ENCODE measurements at places on chromosomes 4 and X. TPM values are rescaled to one million over a fixed set of nuclear protein-coding genes. Genes with fewer than 3 reads are reported as not detected.

The MAGEA12 gene
- not detected for total RNA-seq

DNA sequence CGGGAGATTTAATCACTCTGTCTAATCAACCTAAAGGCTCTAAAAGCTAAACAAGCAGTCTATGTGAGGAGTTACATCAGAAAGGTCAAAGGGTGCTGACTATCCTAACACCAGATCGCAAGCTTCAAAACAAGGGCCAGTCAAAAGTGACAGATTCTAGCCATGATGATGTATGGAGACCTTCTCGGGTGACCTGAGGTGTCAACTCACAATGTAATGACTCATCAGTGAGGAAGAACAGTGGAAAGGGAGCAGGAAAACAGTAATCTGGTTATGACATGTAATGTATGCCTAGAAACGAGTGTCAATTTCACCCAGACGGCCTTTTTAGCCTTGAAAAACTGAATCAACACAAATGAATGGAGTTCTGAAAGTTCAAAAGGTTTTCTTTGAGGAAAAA lies 375.3 kb downstream of the IDS start:
- H3K4me1 ChIP-seq = no peaks in the 10 kb centered on the region
- no peak overlapping the region for H3K27ac ChIP-seq
- no peak for DNase-seq
- H3K36me3 ChIP-seq = no peaks in the 10 kb centered on the region

- H3K27ac ChIP-seq = no peak overlapping the region
- H3K4me3 ChIP-seq = no peak overlapping the region
- DNase-seq = no peak
- H3K27me3 ChIP-seq = peaks cover 2% of the 10 kb centered on the region
- no peaks in the 10 kb centered on the region for H3K36me3 ChIP-seq
Observed at GRCh38 chr4:38213083-38213805, 253.0 kb downstream of the PTTG2 start.

- no peaks in the 10 kb centered on the region for H3K27me3 ChIP-seq
- no peak overlapping the region for H3K27ac ChIP-seq
- H3K4me1 ChIP-seq = no peaks in the 10 kb centered on the region
- no peak overlapping the region for H3K4me3 ChIP-seq
Observed at GRCh38 chr4:108255203-108255747, 86.5 kb upstream of the LEF1 start.

DNA sequence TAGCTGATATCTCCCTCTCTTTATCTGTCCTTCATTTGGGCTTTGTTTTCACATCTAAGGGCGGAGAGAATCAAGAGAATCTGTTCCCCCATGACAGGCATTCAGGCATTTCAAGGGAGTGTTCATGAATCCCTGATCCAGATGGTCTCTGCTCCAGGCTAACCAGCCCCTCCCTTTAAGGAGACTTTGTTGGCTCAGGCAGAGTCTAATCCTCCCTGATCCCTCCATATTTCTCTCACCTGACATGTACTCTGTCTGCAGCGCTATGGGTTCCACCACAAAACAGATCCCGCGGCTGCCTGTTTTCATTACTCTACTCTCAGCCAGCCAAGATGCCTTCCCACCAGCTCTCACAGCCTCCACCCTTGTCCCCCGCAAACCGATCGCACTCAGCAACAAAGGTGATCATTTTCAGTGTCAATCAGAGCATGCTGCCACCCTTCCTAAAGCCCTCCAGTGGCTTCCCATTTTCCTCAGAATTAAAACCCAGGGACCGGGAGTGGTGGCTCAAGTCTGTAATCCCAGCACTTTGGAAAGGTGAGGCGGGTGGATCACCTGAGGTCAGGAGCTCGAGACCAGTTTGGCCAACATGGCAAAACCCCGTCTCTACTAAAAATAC lies 30.3 kb upstream of the SLC2A9 start:
- H3K27ac ChIP-seq = no peak overlapping the region
- DNase-seq = no peak
- H3K27me3 ChIP-seq = no peaks in the 10 kb centered on the region
- peaks cover 3% of the 10 kb centered on the region for H3K36me3 ChIP-seq
- peaks cover 19% of the 10 kb centered on the region for H3K4me1 ChIP-seq

DNA sequence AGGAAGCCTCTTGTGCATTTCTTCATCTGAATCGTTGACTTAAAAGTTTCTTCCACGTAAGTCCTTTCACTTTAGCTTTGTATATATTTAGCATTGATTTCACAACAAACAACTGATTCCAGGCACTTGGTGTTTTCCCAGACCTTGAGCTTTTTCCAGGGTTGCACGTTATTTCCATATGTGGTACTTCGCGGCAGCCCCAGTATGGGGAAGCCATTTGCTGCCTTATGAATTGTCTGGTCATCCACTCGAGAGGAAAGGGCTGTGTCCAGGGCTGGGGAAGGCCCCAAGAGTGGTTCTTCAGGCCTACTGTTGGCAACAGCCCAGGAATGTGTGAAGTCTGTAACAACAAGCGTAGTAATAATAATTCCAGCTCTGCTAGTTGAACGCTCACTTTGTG lies 2.8 kb upstream of the TLR8 start:
- H3K27ac ChIP-seq = no peak overlapping the region
- no peak overlapping the region for H3K4me3 ChIP-seq
- H3K36me3 ChIP-seq = no peaks in the 10 kb centered on the region
- H3K4me1 ChIP-seq = peaks cover 3% of the 10 kb centered on the region

DNA sequence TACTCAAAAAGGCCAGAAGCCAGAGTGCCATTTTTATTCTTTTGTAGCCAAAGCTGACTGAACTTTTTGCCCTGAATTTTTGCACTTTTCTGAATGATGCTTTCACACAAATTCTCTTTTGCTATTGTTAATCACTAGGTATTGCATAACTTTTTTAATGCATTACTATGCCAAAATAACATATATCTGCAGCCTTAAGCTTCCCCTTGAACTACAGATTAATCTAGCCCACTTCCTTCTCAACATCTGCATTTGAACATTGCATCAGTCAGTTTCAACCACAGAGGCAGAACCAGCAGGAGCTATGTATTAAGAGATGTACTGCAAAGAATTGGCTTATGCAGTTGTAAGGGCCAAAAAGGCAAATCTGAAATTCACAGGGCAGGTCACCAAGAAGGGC lies 197.6 kb upstream of the GYPA start:
- no peaks in the 10 kb centered on the region for H3K36me3 ChIP-seq
- H3K4me1 ChIP-seq = peaks cover 4% of the 10 kb centered on the region
- no peak overlapping the region for H3K4me3 ChIP-seq
- no peaks in the 10 kb centered on the region for H3K27me3 ChIP-seq

The ERAS gene
- total RNA-seq = not detected

DNA sequence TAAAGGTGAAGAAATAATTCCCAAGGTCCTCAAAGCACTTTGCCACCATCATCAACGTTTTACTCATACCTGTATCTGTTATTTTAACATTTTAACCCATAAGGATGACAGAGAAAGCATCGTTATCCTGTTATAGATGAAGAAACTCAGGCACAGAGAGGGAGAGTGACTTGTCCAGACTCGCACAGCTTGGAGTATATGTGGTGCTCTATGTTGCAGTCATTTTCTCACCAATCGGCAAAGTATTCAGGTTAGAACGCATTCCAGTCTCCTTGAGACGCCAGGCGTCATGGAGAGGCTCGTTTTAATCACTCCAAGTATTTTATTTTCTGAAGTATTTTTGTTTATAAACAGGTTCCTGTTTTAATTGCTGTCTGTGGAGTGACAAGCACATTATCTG lies 73.5 kb downstream of the IRF2 start:
- no peak for DNase-seq
- peaks cover 45% of the 10 kb centered on the region for H3K4me1 ChIP-seq
- H3K4me3 ChIP-seq = no peak overlapping the region

DNA sequence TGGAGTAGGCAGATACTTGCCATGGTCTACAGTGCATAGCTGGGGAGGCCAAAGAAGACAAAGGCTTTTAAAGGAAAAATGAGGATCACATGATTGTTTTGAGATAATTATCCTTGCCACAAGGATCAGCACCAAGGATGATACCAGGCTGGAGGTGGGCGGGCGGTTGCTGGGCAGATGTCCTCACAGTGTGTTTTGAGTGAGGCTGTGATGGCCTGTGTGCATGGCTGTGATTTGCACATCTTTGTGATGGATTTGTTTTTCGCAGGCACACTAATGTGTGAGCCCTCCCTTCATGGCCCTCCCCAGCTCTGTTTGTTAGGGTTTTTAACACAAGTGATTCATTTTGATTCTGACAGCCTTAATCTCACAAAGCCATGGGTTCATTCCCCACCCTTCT lies 46.8 kb downstream of the RGS12 start:
- H3K4me3 ChIP-seq = no peak overlapping the region
- no peak overlapping the region for H3K27ac ChIP-seq
- H3K27me3 ChIP-seq = peaks cover 4% of the 10 kb centered on the region
- no peak for DNase-seq
- H3K36me3 ChIP-seq = no peaks in the 10 kb centered on the region

GRCh38 chr4:148196164-148196563 lies 246.1 kb downstream of the NR3C2 start:
- no peaks in the 10 kb centered on the region for H3K4me1 ChIP-seq
- no peaks in the 10 kb centered on the region for H3K36me3 ChIP-seq
- H3K27me3 ChIP-seq = no peaks in the 10 kb centered on the region

The ZNF732 gene
- not detected for total RNA-seq

The GABRA4 gene
- total RNA-seq = not detected

The SLC4A4 gene
- total RNA-seq = 2.3 TPM

DNA sequence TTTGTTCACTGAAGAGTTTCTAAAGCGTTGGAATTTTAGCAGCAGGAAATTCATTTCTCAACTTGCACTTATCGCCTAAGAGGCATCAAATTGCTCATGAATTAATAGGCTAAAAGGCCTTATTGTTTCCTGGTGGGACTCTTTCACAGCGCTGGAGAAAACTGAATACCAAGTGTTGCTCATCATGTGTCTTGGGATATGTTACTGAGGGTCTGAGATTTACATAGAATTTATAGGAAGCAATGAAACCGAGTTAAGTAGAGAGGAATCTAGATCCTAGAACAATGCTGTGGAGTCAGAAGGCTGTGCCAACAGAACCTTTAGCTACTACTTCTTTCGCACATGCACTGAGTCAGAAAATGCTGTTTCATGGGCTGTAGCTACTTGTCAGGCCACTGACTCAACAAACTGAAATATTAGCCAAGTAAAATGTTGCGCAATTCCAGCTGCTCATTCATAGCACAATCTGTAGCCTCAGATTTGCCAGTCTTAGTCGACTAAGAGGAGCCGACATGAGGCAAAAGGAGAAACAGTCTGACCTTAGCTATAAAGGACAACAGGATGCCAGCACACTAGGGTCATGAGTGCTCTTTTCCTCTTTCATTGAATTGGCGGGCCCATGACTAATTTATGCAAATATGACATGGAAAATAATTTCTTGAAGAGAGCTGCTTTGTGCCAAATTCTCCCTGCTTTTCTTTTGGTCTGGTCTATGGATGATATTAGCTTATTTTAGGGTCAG lies 35.9 kb upstream of the CXCL8 start:
- no peaks in the 10 kb centered on the region for H3K36me3 ChIP-seq
- no peak overlapping the region for H3K4me3 ChIP-seq
- no peak for DNase-seq
- peaks cover 6% of the 10 kb centered on the region for H3K4me1 ChIP-seq
- H3K27me3 ChIP-seq = no peaks in the 10 kb centered on the region
- no peak overlapping the region for H3K27ac ChIP-seq

DNA sequence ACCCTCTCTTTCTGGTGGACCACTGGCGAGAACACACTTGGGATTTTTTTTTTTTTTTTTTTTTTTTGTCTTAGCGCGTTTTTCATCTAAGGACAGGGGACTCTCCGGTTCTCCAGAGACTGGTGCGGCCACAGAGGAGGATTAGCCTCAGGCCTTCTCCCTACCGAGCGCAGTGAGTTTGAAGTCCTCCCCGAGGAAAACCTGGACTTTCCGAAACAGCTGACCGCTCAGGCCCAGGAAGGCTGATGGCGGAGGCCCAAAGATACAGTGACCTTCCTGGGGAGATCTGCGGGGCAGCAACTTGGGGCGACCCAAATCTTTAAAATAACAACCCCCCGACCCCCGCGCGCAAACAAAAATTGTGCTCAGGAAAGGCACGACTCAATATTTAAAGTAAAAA lies 9.2 kb downstream of the NKX3-2 start:
- H3K4me3 ChIP-seq = no peak overlapping the region
- DNase-seq = no peak
- H3K4me1 ChIP-seq = peaks cover 16% of the 10 kb centered on the region
- H3K36me3 ChIP-seq = peaks cover 25% of the 10 kb centered on the region
- no peak overlapping the region for H3K27ac ChIP-seq

GRCh38 chr4:188452097-188452496 lies 312.9 kb downstream of the TRIML1 start:
- H3K4me1 ChIP-seq = no peaks in the 10 kb centered on the region
- DNase-seq = no peak
- H3K36me3 ChIP-seq = no peaks in the 10 kb centered on the region
- no peak overlapping the region for H3K4me3 ChIP-seq

The PAGE2B gene
- 1.0 TPM for total RNA-seq

The FGB gene
- not detected for total RNA-seq

- DNase-seq = no peak
- no peak overlapping the region for H3K4me3 ChIP-seq
- no peaks in the 10 kb centered on the region for H3K36me3 ChIP-seq
- H3K27ac ChIP-seq = no peak overlapping the region
- H3K4me1 ChIP-seq = peaks cover 1% of the 10 kb centered on the region
Observed at GRCh38 chr4:52931243-52931642, 69.1 kb downstream of the RASL11B start.

GRCh38 chrX:30812326-30812725 lies 76.7 kb downstream of the TAB3 start:
- no peaks in the 10 kb centered on the region for H3K36me3 ChIP-seq
- H3K27ac ChIP-seq = no peak overlapping the region
- DNase-seq = no peak

DNA sequence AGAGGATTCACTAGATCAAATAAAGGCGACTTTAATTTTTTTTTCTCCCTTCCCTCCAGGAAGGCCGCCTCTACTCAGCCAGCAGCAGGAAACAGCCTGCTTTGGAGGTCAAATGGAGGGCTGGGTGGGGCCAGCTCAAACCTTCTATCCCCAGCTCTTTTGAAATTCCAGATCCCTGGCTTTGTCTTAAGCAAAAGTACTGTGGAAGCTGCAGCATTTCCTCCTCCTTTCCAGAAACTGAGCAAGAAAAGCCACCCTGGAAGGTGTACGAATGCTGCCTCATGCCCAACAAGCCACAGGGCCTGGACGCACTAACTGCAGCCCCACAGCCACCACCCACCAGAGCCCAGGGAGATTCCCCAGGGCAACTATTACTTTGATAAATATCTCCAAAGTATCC lies 55.1 kb upstream of the ZCCHC13 start:
- no peak overlapping the region for H3K27ac ChIP-seq
- H3K27me3 ChIP-seq = no peaks in the 10 kb centered on the region
- no peaks in the 10 kb centered on the region for H3K4me1 ChIP-seq
- H3K4me3 ChIP-seq = no peak overlapping the region
- peaks cover 15% of the 10 kb centered on the region for H3K36me3 ChIP-seq

DNA sequence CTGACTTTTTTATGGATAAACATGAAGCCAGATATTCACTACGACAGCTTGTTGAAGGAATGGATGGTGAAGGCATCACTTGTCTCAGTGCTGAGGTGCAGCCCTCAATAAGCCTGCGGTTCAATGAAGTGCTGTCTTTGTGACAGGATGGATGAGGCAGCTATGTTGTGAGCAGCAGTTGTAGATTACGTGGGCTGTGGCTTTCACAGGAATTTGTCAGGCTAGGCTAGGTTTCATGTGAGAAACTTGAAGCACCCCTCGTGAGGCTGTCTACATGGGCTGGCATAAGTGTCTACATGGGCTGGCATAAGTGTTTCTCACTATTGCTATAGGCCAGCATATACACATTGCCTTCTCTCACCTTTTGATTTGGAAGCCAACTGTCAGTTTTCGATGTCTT lies 1050.0 kb downstream of the ADGRL3 start:
- no peaks in the 10 kb centered on the region for H3K36me3 ChIP-seq
- no peaks in the 10 kb centered on the region for H3K4me1 ChIP-seq
- H3K27ac ChIP-seq = no peak overlapping the region
- no peaks in the 10 kb centered on the region for H3K27me3 ChIP-seq

GRCh38 chr4:110624398-110624780 lies 1.5 kb upstream of the PITX2 start:
- H3K4me1 ChIP-seq = peaks cover 18% of the 10 kb centered on the region
- no peak overlapping the region for H3K4me3 ChIP-seq
- H3K27ac ChIP-seq = no peak overlapping the region
- peaks cover 27% of the 10 kb centered on the region for H3K36me3 ChIP-seq
- no peak for DNase-seq
